Stomach (tissue), 19 donors: ENCODE measurements at places on chromosomes 1 and 21. TPM values are rescaled to one million over a fixed set of nuclear protein-coding genes. Genes with fewer than 3 reads are reported as not detected.
A peak's percentile ranks its signal among the peaks of the same experiment; 100 is the strongest.

The RIMKLA gene
- total RNA-seq: 12.7 TPM

The LRP8 gene
- total RNA-seq: 1.8 TPM

The SYDE2 gene
- 15.8 TPM for total RNA-seq

The KRTAP19-1 gene
- total RNA-seq: not detected

The ARMH1 gene
- 3.3 TPM for total RNA-seq

The KLF17 gene
- not detected for total RNA-seq

The ITLN2 gene
- total RNA-seq: not detected

DNA sequence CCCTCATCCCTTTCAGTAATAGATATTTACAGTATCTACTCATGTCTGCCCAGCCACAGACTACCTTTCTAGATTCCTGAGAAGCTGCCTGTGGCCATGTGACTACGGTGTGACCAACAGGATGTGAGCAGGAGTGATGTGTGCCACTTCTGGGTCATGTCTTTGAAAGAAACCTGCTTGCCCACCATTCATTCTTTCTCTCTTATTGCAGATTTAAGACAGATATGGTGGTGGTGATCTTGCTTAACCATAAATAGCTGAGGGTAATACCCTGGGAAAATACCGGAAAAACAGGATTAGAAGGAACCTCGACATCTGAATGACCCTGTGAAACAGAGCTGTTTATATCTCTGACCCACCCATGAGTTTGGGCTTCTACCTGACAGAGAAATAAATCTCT is 41.6 kb upstream of the GUCA2A start:
- DNase-seq: no peak

GRCh38 chr1:205210756-205211168 is 740 bp downstream of the DSTYK start:
- DNase-seq: no peak

DNA sequence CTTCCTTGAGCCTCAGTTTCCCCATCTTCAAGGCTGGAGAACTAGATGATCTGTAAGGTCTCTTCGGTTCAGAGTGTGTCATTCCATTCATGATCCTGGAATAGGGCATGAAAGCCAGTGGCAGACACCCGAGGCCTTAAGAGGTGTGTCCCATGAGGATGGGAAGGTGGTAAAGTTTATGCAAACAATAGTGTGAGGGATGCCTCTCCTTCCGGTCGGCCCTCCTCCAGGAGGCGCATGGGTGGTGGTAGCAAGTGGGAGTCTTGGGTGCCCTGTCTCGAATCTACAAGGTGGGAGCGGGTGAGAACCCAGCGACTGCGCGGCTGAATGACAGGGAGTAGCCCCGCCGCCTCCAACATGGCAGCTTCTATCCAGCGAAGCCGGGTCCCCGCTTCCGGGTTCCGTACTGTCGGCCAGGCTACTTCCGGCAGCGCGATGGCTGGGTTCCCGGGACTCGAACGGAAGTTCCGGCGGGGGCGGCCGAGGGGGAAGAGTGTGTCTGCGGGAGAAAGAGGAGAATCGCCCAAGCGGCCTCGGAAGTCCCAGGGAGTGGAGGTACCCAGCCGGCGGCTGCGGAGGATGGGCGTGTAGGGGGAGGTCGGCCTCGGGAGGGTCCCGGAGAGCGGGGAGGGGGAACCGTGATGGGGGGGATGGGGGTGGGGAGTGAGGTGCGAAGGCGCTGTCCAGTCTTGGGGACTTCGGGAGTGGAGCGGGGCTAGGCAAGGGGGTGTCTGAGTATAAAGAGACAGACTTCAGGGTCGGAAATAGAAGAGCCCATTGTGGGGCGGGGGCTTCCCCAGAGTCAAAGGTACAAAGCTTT is at the start of gene LYPLA2:
Gene LYPLA2 (plus strand): TSS at position 450 of the 820 bp plus-strand sequence. CDS start 1,538 bp downstream, outside the sequence.
- peak; percentile 96 for DNase-seq

DNA sequence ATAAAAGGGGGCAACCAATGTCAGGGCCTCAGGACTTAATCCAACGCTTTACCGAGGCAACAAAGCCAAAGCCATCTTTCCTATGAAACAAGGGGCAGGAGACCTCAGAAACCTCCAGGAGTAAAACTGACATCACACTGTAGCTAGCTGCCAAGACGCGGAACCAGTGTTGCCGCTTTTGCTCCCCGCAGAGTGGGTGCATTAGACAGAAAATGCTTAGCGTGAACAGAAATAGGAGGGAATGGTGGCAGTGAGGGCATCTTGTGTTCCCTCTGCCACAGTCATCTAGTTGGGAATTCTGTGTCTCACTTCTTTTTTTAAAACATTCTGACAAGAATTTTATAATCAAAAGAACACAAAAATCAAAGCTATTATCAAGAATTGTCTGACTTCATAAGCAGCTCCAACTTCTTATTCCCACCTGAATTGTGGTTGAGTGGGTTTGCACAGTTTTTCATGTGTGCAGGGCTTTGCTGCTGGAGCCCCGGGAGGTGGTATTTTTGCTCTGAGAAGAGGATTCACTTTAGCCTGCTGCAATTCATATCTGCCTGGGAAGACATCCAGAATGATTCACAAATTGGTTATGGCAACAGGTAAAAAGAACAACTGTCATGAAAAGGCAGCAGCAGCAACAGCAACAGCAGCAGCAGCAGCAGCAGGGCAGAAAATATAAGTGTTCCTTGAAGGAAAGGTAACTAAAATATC is 82.2 kb upstream of the DIRAS3 start:
- DNase-seq: no peak

- peak; percentile 27 for DNase-seq
Measured at GRCh38 chr1:197096137-197096536, 29.1 kb upstream of the F13B start.

GRCh38 chr1:231335663-231336602 is 1.7 kb downstream of the EXOC8 start:
- no peak for DNase-seq

DNA sequence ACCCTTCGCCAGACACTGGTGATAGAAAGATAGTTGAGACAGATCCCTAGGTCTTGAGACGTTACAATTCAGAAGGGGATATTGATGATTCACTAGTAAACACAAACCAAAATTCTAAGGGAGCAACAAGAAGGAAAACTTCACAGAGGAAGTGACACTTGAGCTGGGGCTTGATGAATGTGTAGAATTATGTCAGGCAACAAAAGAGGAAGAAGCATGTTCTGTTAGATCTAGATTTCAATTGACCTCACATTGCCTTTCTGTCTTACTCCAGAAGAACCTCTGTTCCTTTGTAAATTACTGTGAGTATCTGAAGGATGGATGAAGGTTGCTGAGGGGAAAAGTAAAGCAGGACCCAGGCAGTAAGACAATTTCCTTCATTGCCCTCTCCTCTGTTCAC is 328.2 kb downstream of the KCTD3 start:
- DNase-seq: no peak

- peak; percentile 56 for DNase-seq
Measured at GRCh38 chr1:23376890-23377811, 7.5 kb upstream of the ZNF436 start.

DNA sequence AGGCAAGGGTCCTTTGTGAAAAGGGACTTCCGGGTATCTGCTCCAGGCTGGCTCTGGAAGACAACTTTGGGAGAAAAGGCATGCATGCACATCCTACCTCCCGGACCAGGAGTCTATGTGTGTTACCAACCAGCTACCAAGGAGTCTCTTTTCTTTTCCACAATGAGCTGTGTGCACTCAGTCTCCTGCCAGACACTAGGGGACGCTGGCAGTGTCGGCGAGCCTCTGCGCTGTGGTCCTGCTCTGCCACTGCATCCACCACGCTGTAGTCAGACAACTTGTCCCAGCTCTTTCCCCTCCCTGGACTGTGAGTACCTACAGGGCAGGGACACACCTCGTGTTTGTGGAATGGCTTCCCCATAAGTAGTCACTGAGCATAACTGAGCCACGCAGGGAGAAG is 5.1 kb upstream of the SSR2 start:
- DNase-seq: peak; percentile 75

GRCh38 chr1:45594412-45594811 is 10.6 kb downstream of the NASP start:
- DNase-seq: no peak

DNA sequence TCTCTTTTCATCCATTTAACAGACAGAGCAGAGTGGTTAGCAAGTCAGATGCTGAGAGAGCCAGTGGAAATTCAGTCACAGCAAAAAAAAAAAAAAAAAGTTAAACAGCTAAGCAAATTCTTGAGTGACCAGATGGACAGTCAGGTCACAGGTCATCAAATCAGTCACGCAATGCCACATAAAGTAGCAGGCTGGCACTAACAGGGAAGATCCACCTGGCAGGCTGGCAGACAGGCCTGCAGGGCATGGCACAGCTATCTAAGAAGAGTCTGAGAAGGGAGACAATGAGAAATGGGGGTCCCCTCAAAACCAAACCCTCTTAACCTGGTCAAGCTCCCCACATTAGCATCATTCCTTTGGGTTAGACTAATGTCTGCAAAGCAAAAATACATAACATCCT is 371.9 kb downstream of the TTLL7 start:
- no peak for DNase-seq

GRCh38 chr1:156401681-156402081 is 32.7 kb downstream of the RHBG start:
- no peak for DNase-seq

DNA sequence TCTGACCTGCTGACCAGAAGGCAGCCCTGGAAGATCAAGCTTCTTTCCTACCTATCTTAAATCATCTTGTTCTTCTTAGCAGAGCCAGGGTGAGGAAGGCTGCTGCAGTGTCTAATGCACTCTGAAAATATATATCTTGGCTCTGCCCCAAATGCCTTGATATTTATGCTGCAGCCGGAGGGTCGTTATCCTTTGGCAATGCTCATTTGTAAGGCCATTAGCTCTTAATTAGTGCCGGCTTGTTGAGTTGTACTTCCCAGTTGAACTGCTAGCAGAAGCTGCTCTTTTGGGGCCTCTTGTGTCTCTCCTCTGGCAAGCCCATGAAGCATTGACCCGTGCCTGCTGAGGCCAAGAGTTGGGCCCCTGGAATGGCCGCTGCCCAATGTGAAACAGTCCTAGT is 4.2 kb upstream of the GNL2 start:
- DNase-seq: peak; percentile 12

- no peak for DNase-seq
Measured at GRCh38 chr21:41215856-41216408, 48.0 kb downstream of the BACE2 start.

DNA sequence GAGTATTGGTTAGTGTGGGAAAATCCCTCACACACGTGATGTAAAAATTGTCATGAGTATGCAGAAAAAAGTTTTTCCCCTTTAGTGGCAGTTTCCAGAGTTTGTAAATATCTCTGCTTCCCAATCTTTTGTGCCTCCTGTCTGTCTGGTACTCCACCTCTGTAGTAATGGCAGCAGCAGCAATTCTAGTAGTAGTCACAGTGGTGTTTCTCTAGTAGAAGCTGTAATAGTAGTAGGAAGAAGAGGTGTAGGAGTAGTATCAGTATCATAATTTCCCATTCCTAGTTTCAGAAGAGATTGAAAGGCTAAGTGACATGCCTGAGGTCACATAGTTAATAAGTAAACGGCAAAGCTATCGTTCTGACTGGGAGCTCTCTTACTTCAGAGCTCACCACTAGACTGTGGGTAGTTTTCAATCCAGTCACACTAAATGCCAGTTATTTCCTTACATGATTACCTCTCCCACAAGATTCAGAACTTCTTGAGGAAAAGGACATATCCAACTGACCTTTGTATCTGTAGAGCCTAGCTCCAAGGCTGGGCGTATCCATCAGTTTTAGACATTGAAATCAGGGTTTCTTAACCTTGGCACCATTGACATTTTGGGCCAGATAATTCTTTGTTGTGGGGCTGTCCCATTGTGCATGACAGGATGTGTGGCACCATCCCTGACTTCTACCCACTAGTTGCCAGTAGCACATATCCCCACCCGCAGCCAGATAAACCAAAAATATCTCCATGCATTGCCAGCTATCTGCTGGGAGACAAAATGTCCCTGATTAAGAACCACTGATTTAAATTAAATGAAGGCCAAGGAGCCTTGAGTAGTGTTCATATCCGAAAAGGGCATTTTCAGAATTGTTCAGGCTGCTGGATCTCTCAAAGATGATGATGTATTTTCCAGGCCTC is 135.9 kb downstream of the FGGY start:
- no peak for DNase-seq

GRCh38 chr1:2050793-2051682 is 827 bp downstream of the PRKCZ start:
- DNase-seq: peak; percentile 36

DNA sequence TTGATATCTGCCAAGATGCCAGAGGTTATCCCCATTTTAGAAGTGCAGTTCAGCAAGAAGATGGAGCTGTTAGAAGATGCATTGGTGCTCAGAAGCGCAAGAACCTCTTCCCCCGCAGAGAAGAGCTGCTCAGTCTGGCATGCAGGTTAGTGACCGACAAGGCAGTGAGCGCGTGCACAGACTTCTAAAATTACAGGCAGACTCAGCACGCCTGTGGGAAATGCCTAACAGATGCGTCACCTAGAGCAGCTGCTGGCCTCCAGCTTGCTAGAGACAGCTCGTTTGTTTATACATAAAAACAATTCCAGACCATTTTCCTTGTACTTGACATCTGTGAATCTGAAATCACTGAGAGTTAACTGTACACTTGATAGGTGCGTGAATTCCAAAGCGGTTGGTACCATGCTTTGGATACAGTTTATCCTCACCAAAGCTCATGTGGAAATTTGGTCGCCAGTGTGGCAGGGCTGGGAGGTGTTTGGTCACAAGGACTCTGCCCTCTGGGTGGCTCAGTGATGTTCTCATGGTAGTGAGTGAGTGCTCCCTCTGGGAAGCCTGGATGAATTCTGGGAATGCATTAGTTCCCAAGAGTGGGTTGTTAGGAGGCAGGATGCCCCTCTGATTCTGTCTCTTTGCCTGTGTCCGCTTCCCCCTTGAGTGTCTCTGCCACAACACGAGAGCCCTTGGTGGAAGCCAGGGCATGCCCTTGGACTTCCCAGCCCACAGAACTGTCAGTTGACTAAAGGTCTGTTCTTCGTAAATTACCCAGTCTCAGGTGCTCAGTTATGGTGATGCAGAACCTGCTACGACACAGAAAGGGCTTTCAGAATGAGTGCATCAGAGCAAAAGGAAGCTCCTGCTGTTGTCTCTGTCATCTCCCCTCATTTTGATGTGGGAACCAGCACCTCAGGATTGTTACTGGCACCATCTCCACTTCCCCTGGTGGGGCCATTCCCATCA is 24.4 kb downstream of the SNAP47 start:
- DNase-seq: no peak

DNA sequence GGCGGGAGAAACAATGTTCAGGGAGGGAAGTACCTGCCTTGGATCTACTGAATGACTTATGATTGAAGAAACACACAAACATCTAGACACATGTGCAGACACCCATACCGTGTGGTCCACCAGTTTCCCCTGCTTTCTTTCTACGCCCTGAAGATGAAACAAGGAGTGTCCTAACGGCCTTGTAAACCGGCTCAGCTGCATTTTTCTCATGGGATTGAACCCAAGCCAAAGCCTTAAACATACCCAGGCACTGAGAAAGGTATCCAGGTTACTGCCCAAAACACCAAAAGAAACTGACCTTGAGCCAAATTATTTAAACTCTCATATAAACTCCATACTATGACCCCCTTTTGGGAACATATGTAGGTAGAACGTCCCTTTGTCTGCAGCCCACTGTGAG is 630.0 kb upstream of the RGS18 start:
- DNase-seq: no peak

DNA sequence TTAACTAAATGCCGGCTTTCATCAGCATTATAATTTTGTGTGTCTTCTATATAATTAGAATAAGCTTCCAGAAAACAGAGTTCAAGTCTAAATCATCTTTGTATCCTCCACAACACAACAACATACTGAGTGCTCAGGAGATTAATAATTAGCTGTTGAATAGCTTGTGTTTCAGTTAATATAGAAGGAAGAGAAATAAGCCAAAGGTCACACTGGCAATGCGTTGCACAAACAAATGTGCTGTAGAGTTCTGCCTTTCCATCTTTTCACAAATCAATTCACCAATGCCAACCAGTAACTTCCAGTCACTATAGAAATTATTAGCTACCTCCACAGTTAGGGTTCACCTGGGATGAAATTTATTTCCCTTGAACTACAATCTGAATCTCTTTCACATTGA is 132.0 kb downstream of the LMX1A start:
- DNase-seq: no peak
